ENCODE measurements at places on chromosomes 12 and 14.

GRCh38 chr12:93134893-93135285 is 205.8 kb upstream of the EEA1 start:
- no peak for DNase-seq

- DNase-seq: no peak
Observed at GRCh38 chr14:103362780-103363179, 22.4 kb upstream of the MARK3 start.

GRCh38 chr14:29462321-29462720 is 465.3 kb downstream of the PRKD1 start:
- no peak for DNase-seq

- no peak for DNase-seq
Observed at GRCh38 chr12:57325395-57325794, 74.4 kb upstream of the STAC3 start.

DNA sequence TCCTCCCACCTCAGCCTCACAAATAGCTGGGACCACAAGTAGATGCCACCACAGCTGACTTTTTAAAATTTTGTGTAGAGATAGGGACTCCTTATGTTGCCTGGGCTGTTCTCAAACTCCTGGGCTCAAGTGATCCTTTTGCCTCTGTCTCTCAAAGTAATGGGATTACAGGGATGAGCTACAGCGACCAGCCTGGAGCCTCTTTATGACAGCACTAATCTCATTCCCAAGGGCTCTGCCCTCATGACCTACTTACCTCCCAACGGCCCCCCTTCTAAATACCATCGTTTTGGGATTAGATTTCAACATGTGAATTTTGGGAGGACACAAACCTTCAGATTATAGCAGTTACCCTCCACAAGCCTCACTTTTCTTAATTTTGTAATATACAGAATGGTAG is 150.6 kb upstream of the FUT8 start:
- DNase-seq: no peak

DNA sequence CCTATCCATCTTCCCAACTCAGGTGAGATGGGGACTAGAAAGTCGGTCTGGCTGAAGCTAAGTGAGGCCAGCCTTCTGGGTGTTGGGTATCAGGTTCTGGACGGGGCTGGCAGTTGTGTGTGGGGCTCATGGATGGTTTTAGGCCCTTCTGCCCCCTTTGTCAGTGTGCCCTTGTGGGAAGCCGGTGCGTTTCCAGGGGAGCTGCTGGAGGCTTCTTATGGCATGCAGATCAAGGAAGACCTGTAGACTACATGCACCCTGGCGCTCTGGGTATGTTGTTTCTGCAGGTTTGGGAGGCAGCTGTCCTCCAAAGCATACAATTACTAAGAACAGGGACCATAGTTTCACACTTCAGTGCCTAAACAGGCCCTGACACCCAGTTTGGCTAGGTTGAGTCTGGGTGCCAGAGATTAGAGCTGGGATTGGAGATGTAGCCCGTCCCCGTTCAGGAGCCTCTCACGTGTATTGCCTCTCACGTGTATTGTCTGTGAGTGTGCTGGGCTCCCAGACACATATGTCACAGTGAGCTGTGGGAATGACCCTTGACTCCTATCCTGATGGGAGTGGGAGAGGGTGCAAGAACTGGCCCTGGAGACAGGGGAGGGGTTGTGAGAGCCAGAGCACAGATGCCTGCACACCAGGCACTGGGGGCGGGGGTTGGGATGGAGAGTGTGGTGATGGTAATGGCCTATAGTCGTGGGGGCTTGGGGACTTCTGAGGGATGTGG is 84.4 kb downstream of the SLC25A47 start:
- no peak for DNase-seq

- no peak for DNase-seq
Observed at GRCh38 chr12:26327975-26328644, 132.7 kb downstream of the SSPN start.

- DNase-seq: no peak
Observed at GRCh38 chr12:91818227-91819131, 327.2 kb downstream of the BTG1 start.

- no peak for DNase-seq
Observed at GRCh38 chr14:81113176-81113575, 107.6 kb downstream of the GTF2A1 start.

DNA sequence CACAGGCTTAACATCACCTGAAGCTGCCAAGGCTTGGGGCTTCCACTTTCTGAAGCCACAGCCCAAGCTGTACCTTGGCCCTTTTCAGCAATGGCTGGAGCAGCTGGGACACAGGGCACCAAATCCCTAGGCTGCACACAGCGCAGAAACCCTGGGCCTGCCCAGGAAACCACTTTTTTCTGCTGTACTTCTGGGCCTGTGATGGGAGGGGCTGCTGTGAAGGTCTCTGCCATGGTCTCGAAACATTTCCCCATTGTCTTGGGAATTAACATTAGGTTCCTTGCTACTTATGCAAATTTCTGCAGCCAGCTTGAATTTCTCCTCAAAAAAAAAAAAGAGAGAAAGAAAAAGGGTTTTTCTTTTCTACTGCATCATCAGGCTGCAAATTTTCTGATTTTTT is 219.1 kb downstream of the RPL10L start:
- DNase-seq: no peak

- no peak for DNase-seq
Observed at GRCh38 chr12:94725375-94726168, 75.2 kb upstream of the TMCC3 start.
